ENCODE measurements at places on chromosomes 6 and 20.
A peak's percentile ranks its signal among the peaks of the same experiment; 100 is the strongest.

GRCh38 chr6:11427723-11428245 is 109.8 kb upstream of the TMEM170B start:
- no peak for DNase-seq

DNA sequence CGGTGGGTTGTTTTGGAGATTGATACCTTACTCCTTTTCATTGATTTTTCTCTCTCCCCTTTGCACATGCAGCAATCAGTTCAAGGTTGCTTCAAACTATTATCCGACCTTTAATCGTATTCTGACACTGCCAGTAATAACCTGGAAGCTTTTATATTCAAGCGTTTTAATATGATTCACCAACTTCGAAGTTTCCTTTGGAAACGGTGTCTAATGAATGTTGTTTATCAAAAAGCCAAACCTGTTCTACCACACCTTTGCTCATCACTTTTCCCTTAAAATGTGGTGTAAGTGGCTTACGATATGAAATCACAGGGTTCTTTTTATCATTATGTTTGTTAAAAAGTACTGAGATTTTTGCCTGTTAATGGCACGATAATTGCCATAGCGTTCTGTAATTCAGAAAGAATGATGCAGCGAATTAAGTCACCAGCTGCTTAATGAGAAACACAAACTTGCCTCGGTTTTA is 660 bp downstream of the STXBP5 start:
- no peak for DNase-seq

- DNase-seq = no peak
These were observed 87.6 kb downstream of the MYB start for GRCh38 chr6:135268740-135269139.

- no peak for DNase-seq
These were observed 100.3 kb upstream of the MYL9 start for GRCh38 chr20:36441027-36441414.

DNA sequence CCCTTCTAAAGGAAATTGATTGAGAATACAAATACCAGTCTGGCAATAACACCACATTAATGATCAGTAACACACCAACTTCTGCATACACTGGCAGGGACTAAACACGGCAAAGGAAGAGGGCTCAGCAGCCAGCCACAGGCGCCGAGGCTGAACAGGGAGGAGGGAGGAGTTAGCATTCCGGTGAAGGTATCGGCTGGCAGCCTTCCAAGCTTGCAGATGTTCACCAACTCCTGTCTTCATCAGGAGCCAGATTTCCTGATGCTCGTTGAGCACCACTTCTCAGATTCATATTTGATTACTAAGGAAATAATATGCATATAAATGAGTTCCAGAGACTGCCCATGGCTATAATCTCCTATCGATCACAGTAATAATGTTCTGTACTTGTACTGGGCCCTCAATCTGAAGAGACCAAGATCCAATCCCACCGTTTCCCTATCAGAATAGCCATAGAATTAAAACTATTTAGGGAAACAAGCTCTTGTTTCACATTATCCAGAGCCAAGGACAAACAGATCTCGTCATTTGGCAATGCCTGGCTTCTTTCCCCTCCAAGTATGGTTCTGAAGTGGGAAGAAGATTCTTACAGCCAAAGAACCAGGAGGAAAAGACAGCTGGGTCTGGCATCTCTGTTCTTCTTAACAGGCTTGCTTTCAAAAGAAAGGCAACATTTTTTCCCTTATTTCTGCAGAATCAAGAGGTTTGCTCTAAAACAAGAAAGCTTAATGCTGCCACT is 42.2 kb downstream of the GFOD1 start:
- DNase-seq = peak; percentile 86

DNA sequence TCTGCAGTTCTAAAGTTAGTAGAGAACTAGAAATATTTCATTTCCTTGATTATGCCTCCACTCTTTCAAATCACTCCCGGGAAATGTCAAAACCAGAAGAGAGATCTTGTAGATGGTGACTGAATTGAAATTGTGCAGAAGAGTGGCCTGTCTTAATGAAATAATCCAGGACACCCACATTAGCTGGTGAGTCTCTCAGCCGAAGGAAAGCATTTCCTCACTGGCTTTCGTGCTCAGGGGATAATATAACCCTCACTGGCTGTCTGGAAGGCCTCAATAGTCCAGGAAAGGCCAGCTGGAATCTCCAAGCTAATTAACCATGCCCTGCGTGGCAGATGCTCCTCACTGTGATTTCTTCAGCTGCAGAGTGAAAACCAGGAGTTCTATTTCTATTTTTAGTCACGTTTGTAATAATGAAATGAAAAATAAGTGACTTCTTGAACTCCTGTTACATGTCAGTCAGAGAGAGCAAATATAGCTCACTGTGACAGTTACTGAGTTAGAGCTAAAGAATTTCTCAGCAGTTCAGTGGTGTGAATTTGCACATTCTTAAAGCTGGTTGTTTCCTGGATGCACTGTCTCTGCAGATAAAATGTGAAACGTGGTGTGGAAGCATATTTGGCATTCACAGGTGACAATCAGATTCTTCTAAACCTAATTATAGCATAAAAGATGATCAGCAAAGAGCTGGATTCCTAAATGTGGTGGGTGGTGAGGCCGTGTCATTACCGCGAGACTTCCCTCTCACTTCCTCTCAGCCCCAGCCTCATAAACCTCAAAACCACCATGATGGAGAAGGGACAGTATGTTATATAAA is 211.7 kb downstream of the LMBRD1 start:
- no peak for DNase-seq

GRCh38 chr20:574297-574942 is 30.8 kb upstream of the CSNK2A1 start:
- no peak for DNase-seq

GRCh38 chr6:36550473-36551000 is 3.3 kb upstream of the STK38 start:
- no peak for DNase-seq

GRCh38 chr6:159686703-159687102 is 6.3 kb downstream of the SOD2 start:
- no peak for DNase-seq

GRCh38 chr20:60680554-60680953 is 571.5 kb upstream of the CDH4 start:
- DNase-seq = no peak

- DNase-seq = no peak
These were observed 40.5 kb upstream of the PRIM2 start for GRCh38 chr6:57276946-57277345.

GRCh38 chr6:108592371-108593337 is 31.9 kb downstream of the FOXO3 start:
- peak; percentile 82 for DNase-seq

- peak; percentile 77 for DNase-seq
These were observed 4.8 kb upstream of the TRIM40 start for GRCh38 chr6:30130887-30131862.

DNA sequence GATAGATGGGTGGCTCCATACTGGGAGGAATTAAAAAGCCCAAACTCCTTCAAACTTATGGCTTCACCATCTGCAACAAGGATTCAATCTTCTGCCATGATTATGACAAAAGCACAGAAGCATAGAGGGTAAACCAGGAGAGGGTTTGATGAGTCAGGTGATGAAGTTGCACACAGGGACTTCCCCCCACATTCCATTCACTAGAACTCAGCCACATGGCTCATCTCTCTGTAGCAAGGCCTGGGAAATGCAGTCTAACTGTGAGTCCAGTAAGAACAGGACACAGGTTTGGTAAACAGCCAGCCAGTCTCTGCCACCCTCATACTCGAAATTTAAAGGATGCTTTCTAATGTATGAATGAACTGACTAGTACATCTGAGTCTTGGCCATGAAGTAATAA is 142.9 kb downstream of the HIVEP2 start:
- DNase-seq = no peak

DNA sequence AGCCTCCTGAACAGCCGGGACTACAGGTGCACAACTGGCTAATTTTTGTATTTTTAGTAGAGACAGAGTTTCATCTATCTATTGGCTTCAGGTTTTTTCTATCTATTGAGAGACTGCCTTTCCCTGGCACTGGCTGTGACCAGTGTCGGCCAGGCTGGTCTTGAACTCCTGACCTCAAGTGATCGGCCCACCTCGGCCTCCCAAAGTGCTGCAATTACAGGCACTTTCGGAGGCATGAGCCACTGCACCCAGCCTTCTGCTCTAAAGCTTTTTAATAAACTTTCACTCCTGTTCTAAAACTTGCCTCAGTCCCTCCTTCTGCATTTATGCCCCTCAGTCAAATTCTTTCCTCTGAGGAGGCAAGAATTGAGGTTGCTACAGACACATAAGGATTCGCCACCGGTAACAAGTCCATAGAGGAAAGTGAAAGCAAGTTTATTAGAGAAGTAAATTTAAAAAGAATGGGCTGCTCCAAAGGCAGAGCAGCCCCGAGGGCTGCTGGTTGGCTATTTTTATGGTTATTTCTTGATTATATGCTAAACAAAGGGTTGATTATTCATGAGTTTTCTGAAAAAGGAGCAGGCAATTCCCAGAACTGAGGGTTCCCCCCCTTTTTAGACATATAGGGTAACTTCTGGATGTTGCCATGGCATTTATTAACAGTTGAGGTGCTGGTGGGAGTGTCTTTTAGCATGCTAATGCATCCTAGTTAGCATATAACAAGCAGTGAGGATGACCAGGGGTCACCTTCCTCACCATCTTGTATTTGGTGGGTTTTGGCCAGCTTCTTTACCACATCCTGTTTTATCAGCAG is 44.8 kb upstream of the RNGTT start:
- no peak for DNase-seq

GRCh38 chr6:38773338-38773737 is 58.2 kb downstream of the DNAH8 start:
- no peak for DNase-seq

- DNase-seq = no peak
These were observed 80.0 kb upstream of the PREP start for GRCh38 chr6:105482921-105483320.

DNA sequence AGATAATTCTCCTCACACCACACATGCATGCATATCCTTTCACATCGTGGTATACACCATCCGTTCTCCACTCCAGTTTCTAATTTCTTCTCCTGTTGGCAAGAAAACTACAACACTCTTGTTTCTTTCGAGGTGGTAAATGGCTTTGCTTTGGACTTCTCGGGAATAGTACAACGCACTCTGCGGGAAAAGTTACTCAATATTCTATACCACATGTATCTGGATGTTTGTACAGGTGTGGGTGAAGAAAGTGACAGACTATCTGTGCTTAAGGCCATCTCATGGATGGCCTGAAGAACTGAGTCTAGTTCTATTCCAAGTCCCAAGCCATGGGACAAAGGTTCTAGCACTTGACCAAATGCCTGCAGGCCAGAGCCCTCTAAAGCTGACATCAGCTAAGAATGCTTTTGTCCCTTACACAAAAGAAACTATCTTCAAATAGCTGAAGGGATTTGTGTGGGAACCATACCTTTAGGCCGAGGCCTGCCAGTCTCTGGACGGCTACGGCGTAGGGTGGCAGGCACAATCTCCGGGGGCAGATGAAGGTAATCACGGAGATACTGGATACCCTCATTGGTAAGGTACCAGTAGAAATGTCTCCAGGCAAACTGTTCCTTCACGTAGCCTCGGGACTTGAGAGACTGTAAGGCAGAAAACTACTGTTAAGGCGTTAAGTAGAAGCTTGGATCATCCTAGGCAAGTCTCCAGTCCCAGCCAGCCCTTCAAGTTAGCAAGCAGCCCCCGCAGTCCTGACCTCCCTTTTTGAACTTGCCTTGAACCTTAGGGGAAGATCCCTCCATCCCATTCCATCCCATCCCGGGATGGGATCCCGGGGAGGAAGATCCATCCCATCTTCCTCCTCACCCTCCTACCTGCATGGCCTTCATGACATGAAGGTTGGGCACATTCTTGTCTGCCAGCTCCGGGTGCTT is 1.4 kb downstream of the RPS10 start:
- DNase-seq = no peak

GRCh38 chr6:3766214-3766613 is 14.7 kb upstream of the PXDC1 start:
- no peak for DNase-seq

Data from spleen (tissue), 13 donors.